ENCODE measurements at places on chromosomes 11 and 22.

GRCh38 chr11:74280494-74280893, 30.9 kb downstream of the P4HA3 start:
- DNase-seq = no peak

GRCh38 chr11:113494021-113494420, 18.8 kb upstream of the DRD2 start:
- no peak for DNase-seq

GRCh38 chr22:25898707-25899365, 156.8 kb downstream of the MYO18B start:
- DNase-seq = no peak

DNA sequence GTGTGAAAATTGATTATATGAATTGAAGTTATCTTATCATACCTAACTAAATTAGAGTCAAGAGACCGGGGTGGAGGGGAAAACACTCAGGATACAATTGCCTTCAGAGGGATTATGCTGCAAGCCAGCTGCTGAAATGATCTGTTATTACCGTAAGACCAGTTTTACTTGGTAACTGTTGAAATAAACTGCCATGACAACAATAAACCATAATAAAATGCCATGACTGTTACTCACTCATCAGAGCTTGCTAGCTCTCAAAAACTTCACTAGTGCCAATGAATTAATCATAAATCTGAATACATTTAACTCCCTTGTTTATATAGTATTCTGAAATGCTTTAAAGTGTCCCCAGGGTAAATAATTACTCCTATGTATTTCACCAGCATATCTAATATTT, 68.2 kb downstream of the CASP12 start:
- no peak for DNase-seq

DNA sequence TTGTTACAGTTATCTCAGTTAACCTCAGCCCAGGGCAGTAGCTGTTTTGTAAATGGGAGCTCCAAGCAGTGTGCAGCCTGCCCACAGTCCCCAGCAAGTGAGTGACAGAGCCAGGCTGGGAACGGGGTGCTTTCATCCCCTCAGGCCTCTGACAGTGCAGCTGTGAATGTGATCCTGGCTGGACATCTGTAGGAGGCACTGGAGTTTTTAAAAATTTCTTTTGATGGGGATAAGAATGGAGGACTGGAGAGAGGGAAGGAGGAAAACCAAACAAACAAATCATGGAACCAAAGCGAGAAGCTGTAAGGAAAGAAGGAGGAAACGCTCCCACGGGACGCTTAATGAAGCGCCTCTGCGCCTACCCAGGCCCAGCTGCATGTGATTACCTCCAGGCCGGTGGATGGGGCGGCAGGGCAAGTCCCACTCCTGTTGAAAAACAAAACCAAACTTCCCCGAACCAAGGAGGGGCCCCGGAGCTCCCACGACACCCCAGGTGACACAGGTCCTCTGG, 40.6 kb downstream of the SCUBE1 start:
- DNase-seq = no peak

DNA sequence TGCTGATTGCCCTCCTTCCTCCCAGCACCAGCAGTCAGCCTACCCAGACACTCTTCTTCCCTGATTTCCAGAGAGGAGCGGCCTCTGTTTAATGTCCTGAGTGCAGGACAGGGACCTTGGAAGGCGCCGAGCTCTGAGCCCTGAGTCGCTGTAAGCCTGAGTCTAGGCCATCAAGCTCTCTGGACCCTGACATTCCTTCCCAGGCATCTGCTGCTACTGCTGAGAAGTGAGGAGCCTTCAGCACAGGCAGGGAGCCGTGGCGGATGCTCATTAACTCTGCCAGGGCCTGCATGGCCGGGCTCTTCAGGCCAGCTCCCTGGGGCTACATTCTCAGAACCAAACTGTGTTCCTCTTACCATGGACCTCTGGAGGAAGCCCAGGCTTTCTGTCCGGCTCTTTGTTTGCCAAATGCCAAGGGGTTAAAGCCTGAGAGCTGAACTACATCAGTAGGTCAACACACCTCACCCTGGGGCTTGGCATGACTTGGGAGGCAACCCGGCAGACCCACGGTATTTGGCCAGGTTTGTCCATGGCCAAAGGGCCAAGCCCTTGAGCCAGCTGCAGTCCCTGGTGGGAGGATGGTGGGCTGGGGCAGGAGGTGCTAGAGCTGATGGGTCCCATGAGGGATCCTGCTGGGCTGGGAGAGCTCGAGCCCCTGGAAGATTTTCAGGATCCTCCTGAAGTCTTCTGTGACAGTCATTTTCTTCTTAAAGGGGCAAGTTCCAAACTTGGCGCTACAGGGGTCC, 721.4 kb downstream of the BRD1 start:
- no peak for DNase-seq

DNA sequence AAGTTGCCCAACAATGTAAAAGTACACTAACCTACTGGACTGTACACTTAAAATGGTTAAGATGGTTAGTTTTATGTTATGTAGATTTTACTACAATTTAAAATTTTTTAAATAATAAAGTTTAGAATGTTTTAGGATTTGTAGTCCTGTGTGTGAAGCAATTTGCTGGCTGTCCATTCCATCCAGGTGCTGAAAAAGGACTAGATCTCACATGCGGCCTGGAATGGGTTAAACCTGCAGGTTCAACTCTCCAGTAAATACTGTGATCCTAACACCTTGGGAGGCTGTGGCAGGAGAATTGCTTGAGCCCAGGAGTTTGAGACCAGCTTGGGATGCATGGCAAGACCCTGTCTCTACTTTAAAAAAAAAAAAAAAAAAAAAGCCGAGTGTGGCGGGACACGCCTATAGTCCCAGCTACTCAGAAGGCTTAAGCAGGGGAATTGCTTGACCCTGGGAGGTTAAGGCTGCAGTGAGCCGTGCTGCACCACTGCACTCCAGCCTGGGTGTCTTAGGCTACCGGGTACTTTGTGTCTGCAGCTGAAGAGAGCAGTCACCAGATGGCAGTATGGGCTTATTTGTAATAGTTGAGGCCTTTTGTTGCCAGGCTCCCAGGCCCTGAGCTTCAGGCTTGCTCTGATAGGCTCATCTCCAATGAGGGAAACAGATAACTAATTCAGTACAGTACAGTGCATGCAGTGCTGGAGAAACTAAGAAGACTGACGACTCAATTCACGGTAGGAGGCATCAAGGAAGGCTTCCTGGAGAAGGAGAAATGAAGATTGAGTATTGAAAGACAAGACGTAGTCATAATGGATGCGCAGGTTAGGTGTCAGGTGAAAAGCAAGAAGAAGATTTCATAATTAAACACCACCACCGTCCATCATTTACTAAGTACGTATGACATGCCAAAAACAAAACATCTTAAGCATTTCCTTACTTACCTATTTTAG, 64.7 kb upstream of the ASPHD2 start:
- peak; percentile 65 for DNase-seq

DNA sequence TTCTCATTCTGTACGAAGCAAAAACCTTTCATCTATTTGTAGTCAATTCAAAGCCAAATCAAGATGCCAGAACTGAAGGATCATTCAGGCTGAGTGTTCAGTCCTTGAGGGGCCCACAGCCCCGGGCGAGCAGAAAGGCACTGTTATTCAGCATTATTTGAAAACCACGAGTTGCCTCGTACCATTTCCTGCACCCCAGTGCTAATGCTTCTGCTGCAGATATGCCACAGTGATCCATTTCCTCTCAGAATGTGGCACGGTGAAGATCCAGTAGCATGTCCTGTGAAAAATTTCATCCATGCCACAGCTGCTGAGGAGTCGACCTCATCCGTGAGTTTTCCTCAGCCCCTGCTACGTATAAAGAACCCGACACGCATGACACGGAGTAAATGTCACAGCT, 85.4 kb downstream of the OSBP2 start:
- DNase-seq = no peak

DNA sequence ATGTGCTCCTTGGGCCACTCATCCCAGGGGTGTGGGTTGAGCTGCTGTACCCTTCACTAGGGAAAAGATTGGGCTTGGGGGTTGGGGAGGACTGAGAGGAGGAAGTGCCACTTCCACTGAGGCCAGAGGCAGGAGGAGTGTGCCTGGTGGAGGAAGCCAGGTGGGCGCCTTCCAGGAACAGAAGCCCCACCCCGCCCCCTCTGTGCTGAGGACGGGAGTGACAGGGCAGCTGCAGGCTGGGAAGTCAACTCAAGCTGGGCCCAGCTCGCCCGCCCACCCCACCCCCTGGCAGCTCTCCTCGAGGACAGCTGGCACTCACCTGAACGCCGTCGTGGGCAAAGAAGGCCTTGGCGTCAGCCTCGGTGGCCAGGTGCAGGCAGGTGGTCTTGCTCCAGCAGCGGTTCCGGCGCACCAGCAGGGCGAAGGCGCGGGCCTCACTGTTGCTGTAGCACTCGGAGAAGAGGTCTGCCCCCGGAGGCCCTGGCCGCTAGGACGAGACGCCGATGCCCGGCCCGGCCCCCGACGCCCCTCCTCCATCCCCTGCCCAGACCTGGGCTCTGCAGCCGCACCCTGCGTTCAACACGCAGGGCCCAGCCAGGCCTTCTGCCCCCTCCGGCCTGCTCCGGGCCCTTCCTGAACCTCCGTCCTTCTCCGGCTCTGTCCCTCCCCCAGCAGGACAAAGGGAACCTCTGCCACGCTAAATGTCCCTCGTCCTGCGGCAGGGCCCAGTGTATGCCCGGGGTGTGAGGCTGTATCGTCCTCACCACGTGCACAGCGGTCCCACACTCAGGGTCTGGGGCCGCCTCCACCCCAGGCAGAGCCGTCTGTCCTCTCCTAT, 13.4 kb downstream of the TSSC4 start:
- DNase-seq = no peak

- DNase-seq = no peak
These were observed 424.9 kb upstream of the CCDC90B start for GRCh38 chr11:83711106-83711527.

DNA sequence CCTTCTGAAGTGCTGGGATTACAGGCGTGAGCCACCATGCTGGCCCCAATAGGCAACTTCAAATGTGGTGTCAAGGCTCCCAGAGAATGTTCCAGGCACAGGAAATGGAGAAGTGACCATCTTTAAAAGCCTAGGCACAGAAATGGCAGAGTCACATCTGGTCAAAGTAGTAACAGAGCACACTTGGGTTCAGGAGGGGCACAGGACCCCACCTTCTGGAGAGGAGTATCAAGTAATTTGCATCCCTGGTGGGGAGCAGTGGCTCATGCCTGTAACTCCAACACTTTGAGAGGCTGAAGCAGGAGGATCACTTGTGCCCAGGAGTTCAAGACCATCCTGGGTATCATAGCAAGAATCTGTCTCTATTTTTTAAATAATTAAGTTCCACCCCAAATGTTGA, 29.2 kb downstream of the SERHL2 start:
- no peak for DNase-seq

- DNase-seq = no peak
These were observed 160.5 kb upstream of the GRK3 start for GRCh38 chr22:25403811-25404471.

GRCh38 chr11:107043242-107044006, 25.1 kb upstream of the GUCY1A2 start:
- DNase-seq = peak; percentile 69

DNA sequence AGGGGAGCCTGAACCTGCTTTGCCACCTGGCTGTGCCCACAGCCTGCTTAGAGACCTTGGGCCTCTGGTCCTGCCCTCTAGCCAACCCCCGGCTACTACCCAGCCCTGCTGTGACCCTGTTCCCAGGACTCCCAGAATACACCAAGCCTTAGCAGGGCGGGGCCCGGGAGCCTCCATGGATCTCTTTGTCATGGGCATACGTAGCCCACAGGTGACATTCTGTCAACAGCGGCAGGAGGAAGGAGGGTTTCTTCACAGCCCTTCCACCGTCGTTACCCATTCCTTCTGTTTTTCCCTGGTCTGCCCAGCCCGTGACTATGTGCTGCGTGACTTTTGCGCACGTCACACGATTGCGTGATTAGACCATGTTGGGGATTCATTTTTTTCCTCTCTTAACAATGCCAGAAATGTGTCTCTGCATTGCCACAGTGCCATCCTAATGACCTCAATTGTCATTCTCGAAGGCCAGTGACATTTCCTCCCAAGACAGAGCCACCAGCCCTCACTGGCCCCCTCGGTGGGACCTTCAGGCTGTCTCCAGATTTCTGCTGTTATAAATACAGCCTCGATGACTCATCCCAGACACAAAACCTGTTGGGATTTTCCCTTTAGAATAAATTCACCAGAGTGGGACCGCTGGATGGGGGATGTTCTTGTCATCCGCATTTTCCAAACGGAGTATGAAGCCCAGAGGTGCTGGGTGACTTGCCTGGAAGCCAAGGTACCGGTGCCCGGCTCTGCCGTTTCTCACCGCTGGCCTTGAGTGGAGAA, 9.0 kb downstream of the SYT12 start:
- DNase-seq = no peak

- DNase-seq = no peak
These were observed 9.1 kb downstream of the TPBGL start for GRCh38 chr11:75249704-75250103.

- no peak for DNase-seq
These were observed 29.7 kb upstream of the CD81 start for GRCh38 chr11:2347308-2347830.

Data from kidney capillary endothelial cell (primary cell).